ENCODE measurements at places on chromosomes 6 and 20.
A peak's percentile ranks its signal among the peaks of the same experiment; 100 is the strongest.

DNA sequence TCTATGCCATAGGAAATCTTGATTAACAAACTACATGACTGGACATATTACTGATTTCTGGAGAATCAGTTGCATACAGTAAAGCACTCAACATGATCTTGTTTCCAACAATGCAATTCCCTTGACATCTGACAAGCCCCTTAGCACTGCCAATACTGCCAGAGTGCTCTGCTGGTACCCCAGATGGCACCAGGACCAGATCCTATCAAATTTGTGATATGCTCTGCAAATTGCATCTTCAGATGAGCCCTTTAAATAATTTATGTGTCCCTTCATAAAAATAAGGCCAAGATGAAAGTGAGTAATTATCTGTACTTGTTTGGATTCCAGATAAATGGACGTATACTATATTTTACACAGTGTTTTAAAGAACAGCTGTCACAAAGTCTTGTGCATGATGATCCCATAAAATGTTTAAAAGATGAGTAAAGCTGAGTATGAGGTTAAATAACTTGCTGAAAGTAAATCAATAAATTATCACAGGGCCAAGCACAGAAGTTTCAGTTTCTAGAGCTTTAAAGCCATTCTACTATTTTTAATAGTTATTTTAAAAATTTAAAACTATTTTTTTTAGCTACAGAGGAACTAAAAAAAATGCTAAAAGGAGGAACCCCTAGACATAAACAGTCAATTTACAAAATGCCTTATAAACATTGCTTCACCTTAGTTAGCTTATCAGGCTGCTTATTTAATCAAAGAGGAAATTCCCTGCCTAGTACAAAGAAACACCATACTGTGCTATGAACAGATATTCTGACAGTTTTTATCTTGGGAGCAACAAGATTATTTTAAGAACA is 42.1 kb downstream of the NUDT3 start:
- no peak for DNase-seq

DNA sequence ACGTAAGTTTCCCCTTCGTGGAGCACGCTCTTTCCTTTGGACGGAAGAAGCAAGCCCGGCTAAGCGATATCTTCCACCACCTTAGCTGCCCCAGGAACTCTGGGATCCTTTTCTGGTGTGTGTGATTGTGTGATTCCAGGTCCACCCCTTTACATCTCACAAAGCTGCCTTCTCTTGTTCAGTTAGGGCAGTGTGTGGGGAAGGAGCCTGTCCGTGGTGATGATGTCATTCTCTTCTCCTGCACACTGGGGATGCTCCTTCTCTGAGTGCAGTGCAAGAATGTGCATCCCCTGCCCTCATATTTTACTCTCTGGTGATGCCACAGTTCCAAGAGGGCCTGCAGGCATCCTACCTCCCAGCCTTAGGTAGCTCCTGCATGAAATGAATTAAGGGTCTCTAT is 30.3 kb downstream of the BNIP5 start:
- DNase-seq = no peak

GRCh38 chr6:87832025-87832825 is 130.2 kb upstream of the AKIRIN2 start:
- no peak for DNase-seq

DNA sequence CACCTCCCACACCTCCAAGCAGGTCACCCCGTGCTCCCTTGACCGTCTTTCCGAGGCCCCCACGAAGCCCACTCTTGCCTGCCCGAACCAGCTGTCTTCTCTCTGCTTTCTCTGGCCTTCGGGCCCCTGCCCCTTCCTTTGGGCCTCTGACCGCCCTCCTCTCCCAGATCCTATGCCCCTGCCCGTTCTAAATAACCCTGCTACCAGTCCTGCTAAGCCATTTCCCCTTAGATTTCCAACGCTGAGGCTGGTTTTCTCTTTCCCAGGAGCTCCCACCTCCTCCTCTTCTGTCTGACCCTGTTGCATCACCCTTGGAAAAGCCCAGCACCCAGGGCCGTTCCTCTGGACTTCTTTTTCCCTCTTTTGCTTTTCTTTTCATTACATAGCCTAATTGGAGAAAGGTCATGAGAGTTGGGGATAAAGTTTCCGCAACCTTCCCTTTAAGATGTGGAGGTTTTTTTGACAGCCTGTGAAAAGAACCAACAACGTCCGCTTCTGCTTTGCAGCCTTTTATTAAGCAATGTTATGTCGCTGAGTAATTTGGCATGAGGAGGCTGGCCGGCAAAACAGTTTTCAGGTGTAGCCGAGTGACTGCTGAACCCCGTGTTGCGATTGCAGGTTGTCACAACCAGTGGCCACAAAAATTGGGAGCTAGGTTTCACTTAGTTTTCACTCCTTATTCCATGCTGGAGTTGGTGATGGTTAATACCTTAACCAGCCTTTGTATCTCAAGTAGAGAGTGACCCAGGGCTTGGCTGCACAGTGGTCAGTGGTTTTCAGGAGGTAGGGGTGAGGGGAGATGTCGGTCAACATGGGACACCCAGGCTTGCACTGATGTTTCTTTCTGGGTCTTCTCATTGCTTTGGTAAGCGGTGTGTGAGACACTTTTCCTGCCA is 970 bp downstream of the BLTP3A start:
- no peak for DNase-seq

GRCh38 chr6:33758815-33759216 is 12.1 kb upstream of the IP6K3 start:
- peak; percentile 18 for DNase-seq

GRCh38 chr6:29014729-29015608 is 9.9 kb upstream of the ZNF311 start:
- DNase-seq = no peak

DNA sequence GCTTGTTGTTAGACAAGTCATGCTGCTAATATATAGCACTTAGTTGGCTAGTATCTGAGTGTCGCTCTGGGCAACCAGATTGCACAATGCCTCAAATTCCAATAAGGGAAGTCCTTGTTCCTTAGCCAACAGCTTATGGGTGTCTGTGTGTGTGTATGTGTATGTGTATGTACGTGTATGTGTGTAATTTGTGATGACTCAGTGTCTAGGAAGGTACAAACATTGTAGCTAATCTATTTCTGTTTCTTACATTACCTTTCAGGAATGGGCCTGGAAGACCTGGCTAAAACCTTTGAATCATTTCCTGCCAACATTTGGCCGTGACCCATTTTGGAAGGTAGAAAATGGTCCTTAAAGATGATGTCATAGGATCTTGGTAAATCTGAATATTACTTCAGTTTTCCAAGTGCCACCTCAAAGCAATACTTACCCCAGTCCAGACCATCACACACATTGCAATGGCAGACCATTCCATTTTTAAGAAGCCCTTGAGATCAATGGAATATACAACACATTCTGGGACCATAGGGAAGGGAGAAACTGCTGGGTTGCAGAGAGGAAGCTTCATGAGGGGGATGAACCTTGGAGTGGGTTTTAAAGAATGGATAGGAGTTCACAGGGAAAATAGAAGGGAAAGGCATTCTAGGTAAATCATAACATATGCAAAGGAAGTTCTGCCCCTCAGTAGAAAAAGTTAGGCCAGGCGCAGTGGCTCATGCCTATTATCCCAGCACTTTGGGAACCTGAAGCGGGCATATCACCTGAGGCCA is 25.1 kb downstream of the NEDD9 start:
- no peak for DNase-seq

DNA sequence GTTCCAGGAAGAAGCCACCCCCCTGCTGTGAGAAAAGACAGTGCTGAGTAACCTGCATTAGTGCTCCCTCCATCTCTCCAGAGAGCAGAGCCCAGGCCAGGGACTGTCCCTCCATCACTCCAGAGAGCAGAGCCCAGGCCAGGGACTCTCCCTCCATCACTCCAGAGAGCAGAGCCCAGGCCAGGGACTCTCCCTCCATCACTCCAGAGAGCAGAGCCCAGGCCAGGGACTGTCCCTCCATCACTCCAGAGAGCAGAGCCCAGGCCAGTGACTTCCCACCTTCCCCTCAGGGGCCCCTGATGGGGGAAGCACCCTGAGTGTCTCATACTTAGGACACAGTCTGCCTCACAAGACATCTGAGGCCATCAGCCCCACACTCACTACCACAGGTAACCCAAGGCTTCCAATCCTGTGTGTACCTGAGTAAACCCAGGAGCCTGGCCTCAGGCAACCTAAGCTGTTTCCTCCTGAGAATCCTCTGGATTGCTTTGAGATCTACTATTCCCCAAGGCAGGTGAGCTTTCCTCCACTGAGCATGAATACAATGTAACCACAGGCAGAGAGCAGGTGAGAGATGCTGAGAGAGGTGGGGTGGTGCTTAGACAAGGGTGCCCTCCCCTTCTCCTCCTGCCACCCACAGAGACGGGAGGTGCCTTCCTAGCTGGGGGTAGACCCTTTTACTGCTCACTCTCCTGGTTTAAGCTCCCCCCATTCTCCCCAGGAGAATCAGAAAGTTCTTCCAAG is 4.9 kb downstream of the TBXT start:
- DNase-seq = no peak

- DNase-seq = no peak
Observed at GRCh38 chr6:30495993-30496392, 6.7 kb downstream of the HLA-E start.

DNA sequence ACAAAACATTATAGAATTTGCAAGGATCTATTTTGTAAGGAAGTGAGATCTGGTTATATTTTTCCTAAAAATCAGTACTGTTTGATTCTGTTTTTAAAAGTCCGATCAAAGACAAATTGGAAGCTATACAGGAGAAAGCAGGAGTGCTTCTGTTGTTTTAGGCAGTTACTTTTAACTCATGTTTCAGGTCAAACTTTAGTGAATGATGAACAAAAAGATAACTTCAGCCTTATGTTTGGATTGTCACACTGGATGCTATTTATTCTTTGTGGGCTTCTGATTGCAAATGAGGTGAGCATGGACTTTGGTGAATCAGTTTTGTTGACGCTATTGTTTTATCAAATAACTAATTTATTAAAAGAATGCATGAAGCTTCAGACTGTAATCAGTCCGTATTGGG is 228.7 kb upstream of the SLC35B3 start:
- DNase-seq = no peak

DNA sequence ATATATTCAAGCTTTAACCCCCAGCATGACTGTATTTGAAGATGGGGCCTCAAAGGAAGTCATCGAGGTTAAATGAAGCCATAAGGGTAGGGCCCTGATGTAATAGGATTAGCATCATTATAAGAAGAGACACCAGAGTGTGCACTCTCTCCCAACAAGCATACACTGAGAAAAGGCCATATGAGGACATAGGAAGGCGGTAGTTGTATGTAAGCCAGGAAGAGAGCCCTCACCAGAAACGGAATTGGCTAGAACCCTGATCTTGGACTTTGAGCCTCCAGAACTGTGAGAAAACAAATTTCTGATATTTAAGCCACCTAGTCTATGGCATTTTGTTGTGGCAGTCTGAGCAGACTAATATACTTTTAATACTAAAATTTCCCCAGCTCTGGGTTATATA is 150.1 kb upstream of the STXBP5 start:
- DNase-seq = no peak

- DNase-seq = no peak
Observed at GRCh38 chr6:14547284-14547998, 429.9 kb downstream of the CD83 start.

Measured in NCI-H748 treated with DMSO at 0.1 percent for 48 hours (cell line).